ENCODE measurements at places on chromosomes 2 and 18.

GRCh38 chr2:239667431-239667985, 266.7 kb upstream of the HDAC4 start:
- DNase-seq: no peak

GRCh38 chr2:216857131-216857550, 2.7 kb downstream of the TNP1 start:
- DNase-seq: no peak

- DNase-seq: no peak
These were observed 115.6 kb downstream of the SMAD7 start for GRCh38 chr18:48835119-48835518.

DNA sequence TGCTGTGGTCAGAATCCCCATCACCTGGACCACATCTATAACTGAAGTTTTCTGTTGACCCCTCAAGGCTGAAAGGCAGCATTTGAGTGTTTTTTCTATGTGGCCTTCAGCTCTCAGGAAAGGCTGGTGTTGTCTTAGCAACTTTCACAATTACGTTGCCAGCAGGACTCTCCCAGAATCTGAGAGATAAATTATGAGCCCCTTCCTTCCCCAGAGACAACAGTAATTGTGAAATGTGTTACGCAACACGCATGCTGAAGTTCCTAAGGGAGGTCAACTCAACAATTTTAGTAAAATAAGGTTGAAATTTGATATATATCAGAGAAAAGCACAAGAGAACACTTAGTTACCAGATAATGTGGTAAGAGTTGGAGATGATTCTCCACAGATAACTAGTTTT, 216.5 kb upstream of the SLC8A1 start:
- DNase-seq: no peak

DNA sequence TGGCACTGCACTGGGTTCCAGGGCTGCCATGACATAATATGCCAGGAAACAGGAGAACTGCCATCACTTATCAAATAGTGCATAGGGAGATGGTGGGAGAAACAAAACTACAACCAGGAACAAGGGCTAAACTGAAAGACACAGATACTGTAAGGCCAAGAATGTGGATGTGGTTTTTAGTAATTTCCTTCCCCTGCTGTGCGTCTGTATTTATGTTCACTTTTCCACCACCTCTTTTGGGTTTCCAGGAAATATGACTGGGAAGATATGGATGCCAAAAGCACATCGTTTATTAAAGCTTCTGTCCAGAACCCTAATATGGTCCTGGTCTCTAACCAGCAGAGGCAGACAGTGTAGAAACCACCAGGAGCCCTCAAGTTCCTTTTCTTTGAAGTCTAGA, 759.7 kb upstream of the FANCL start:
- DNase-seq: no peak

GRCh38 chr18:66638856-66639629, 35.2 kb upstream of the CDH19 start:
- DNase-seq: no peak

- no peak for DNase-seq
These were observed 8.2 kb upstream of the POTEE start for GRCh38 chr2:131201098-131201497.

DNA sequence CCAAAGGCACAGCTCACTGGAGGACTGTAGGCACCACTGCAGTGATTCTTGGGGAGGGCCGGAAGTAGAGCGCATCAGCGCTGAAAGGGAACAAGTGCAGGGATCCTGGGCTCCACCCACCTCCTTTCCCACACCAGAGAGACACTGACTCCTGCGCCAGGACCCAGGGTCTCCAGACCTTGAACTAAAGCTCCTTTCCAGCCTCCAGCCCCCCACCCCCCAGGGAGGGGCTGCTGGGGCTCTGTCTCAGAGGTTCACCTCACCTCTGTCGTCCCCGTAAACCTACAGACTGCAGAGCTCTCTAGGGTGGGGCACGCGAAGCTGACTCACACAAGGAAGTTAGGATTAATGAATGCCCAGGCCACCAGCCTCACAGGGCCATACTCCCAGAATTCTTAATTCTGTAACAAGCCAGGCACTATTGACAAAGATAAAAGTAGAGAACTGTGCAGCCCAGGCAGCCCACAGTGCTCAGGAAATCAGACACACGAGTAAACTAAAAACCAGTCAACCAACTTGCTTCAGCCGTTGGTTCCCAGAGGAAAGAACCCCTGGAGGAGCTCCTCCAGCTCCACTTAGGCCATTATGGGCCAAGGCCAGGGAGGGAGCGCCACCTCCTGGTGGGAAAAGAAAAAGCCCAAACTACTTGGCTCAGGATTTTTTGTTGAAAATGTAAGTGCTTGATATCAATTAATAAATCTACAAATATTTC, 45.1 kb upstream of the ACAA2 start:
- DNase-seq: peak; percentile 34

- DNase-seq: no peak
These were observed 68.9 kb downstream of the NDUFA10 start for GRCh38 chr2:239955989-239956817.

DNA sequence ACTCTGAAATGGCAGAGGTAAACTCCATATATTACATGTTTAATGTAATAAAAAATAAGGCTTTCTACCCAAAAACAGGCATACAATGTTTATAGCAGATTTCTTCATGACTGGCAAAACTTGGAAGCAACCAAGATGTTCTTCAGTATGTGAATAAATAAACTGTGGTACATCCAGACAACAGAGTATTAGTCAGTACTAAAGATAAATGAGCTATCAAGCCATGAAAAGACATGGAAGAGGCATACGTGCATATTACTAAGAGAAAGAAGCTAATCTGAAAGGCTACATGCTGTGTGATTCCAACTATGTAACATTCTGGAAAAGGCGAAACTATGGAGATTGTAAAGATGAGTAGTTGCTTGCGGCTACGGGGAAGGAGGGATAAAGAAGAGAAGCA, 97.4 kb downstream of the OSR1 start:
- no peak for DNase-seq

DNA sequence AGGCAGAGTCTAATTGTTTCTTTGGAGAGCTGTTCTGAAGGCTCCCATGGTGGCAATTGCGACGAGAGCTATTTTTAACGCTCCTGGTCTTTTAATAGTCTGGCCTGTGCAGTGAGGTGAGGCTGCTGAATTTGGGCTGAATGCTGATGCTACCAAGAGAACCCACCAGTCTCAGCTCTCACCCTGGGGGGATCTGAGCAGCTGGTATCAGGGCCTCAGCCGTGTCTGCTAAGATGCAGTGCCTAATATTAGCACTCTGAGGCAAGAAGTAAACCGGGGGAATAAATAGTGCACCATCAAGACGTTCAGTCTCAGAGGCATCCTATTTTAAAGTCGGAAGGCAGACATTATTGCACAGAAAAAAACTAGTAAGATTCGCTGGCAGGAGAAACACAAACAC, 214.8 kb upstream of the PID1 start:
- DNase-seq: no peak

DNA sequence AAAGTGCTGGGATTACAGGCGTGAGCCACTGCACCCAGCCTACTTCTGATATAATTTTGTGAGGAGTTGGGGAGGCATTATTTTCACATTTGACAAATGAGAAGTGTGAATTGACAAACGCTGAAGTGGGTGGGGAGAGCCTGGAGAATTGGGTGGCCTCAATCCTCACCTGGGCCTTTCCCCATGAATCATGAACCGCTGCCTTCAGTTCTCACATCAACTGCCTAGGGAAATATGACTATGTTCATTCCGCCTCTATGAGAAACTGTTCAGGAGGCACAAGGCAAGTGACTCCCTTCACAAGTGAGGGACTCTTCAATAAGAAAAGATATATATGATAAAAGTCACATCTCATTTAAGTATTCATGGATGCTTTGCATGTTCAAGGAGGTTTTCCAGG, 96.6 kb upstream of the RND3 start:
- no peak for DNase-seq

- no peak for DNase-seq
These were observed 28.7 kb upstream of the HNRNPA3 start for GRCh38 chr2:177183860-177184259.

DNA sequence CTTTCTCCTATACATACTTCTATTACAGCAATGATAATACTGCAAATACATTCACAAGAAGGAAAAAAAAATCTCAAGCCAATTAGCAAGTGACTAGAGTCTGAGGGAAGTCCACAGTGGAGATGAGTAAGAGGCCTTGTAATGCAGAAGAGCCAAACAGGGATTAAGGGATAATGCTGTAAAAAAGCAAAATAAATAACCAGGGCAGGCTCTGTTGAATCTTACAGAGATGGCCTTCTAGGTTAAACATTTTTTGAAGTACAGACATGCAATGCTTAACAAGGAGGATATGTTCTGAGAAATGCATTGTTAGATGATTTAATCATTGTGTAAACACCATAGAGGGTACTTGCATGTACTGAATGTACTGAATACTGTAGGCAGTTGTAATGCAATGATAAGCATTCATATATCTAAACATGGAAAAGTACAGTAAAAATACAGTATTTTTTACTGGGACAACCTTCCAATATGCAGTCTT, 122.1 kb upstream of the RMDN2 start:
- no peak for DNase-seq

- DNase-seq: no peak
These were observed 599.4 kb downstream of the RNF144A start for GRCh38 chr2:7516484-7517063.

DNA sequence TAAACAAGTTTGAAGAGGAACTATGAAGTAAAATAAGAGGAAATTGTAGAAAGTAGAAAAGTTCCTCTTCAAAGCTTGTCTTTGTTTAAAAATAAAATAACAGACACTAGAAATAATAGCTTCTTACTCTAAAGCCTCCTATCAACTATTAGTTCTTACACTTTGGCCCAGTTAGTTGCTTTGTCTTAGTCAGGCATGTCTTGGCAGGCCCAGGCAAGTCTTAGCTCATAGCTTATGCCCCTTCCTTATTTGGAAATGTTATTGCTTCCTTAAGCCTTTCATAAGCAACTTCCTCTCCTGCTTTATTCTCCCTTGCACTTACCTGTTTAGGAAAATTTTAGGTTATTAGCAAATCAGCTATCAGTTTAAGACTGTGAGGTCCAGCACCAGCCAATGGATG, 950.6 kb upstream of the LRATD1 start:
- DNase-seq: no peak

DNA sequence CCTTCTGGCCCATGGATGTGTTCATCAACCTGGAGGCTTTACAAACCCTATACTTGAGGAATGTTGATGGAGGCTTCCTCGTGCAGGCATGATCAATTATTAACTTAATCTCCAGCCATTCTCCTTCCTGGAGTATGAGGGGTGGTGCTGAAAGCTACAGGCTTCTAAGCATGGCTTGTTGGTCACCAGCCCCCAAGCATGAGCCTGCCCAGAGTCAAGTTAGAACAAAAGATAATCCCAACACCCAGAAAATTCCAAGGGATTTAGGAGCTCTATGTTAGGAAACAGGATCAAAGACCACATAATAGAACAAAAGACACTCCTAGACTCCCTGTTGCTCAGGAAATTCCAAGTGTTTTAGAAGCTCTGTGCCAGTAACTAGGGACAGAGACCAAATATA, 63.1 kb downstream of the FAM171B start:
- no peak for DNase-seq

DNA sequence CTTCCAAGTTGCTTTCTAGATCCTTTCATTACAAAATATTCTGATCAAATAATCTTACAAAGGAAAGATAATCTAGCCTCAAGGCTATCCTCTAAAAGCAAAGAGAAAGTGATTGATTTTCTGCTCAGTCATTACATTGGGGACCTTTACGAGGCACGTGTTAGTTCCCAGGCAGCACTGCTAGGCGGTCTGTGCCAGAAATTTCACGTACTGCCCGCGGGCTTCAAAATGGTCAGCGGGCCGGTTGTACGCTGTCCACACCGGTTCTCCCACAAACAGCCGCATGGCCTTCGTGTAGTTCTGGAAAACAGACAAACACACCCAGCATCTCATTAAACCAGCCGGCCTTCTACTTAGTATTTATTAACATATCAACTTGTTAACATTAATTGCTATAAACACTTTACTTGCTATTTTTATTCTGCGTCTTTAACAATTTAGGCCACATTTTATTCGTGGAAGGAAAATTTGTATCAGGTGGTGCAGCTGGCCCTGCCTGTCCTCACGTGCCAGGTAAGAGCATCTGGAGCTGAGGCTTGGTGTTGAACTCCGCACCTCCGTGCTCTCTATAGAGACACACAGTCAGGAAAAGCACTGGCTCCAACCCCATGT, 20.4 kb downstream of the ADI1 start:
- no peak for DNase-seq

- DNase-seq: no peak
These were observed 5.5 kb upstream of the TUBB6 start for GRCh38 chr18:12302391-12303147.

DNA sequence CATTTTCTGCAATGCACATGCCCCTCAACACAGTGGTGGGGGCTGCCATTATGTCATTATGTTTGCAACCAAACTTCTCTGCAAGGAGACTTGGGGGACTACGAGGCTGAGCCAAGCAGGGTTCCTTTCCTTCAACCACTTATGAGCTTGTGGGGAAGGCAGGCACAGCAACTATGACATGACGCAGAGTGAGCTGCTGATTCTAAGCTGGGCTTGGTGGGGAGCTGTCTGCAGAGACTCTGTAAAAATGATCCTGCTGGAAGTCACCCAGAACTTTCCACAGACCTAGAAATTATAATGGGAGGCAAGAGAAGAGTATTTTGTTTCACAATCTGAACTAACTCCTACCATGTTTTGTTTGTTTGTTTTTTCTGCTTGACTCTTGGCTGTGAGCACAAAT, 55.6 kb downstream of the INPP5D start:
- DNase-seq: no peak

DNA sequence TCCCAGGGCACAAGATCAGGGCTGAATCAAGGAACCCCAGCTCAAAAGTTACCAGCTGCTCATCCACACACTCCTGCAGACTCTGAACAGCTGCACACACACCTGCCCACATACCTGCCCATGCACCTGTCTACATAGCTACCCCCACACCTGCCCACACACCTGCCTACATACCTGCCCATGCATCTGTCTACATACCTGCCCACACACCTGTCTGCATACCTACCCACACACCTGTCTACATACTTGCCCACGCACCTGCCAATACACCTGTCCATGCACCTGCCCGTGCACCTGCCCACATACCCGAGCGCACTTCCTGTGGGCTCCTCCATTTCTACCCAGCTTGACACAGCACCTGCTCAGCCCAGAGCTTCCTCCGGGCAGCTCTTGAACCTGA, 122.8 kb upstream of the AGAP1 start:
- no peak for DNase-seq

DNA sequence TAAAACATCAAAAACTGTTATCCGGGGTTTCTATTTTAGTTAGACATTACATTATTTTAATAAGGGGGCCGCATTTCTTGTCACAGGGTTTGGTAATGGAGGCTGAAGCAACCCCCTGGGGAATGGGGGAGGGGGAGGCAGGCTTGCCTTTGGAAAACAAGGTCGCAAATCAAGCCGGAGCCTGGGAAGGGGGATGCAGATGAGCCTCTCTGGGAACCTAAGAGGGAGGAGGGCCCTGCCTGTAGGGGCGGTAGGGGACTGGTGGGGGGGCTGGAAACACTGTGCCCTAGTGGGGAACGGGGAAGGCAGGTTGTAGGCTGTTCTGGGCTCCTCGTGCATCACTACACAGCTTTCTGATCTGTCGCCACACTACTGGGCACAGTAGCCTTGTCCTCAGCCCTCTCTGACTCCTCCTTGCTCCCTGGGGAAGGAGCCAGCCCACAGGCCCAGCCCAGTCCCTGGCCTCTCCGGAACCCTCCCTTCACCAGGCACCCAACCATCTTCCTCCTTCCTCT, 170.2 kb upstream of the SMAD2 start:
- DNase-seq: no peak
